CD4-positive, alpha-beta T cell treated with Interleukin-6 at 100 ng/mL for 8 hours (primary cell): ENCODE measurements at places on chromosomes 6 and 20.

DNA sequence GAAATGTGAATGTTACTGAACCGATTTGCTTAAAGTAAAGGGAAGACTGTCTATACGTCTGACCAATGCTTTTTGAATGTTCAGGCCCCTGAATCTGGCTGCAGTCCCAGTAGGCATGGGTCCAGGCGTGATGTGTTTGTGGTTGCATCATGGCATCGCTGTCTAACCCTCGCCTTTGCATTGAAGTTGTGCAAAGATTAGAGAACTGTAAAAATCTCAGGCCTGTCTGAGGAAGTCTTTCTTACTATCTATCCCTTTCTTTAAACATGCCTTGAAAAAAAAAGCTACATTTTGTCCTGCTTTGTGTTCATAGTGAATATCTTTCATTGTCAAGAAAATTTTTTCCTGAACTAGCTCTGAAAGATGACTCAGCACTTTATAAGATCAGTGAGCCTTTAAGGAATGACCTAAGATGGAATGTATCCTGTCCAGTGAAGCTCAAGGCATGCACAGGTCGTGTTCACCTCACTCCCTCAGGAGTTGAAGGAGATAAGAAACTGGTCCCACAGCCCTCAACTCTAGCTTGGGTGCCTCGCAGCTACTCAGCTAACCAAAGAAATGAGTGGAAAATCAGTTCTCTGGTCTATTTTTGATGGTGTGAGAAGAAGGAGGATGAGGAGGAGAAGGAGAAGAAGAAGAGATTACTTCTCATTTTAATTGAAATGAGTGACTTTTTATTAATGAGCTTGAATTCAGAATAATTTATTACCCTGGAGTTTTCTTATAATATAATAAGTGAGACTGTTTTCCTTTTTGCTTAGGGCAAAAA, 48.6 kb downstream of the TPD52L1 start:
- DNase-seq: no peak

GRCh38 chr6:17621003-17621402, 20.9 kb downstream of the FAM8A1 start:
- DNase-seq: no peak

DNA sequence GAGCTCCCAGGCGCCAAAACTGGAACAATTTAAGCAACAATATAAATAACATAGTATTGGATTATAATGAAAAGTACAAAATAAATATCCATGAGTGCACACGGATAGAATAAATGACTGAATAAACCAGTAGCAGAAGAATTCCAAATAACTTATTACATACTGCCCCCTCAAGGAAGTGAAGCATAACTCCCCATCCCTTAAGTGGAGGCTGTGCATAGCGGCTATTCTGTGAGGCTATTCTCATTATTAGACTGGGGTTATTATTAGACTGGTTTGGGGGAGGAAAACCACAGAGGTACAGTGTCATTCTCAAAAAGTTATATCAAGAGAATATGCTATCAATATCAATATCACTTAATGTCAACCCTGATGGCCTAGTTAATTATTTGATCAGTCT, 94.4 kb upstream of the SIRPA start:
- no peak for DNase-seq

- no peak for DNase-seq
Measured at GRCh38 chr6:135097172-135097571, 42.5 kb upstream of the HBS1L start.
